ENCODE measurements at places on chromosomes 5 and 9.

- DNase-seq, result no peak
These were observed at the start of gene TMOD1 for GRCh38 chr9:97501177-97501971. TSS of gene TMOD1 (plus strand) at chr9:97501666. CDS start at chr9:97524189, 22,523 bp downstream.

GRCh38 chr9:97311798-97312500 is 4.5 kb downstream of the CCDC180 start:
- DNase-seq, result no peak

GRCh38 chr9:93089024-93089423 is 7.0 kb upstream of the CARD19 start:
- peak; percentile 33 for DNase-seq

- no peak for DNase-seq
These were observed 132.1 kb downstream of the COL23A1 start for GRCh38 chr5:178458140-178458539.

DNA sequence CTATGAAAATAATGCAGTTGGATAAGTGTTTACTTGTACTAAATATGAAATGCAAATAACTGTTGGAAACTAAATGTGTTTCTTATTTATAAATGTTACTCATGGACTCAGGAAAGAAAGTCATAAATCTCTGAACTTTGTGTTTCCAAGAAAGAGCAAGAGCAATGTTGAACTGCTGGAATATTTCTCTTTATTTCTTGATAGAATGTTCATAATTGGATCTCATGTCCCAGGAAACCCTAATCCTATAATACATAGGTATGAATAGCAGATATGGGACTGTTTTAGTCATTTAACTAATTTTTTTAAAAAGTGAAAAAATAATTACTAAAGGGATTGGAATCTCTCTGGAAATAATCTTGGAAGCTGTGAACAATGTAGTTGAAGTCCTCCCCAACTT is 245.0 kb upstream of the ACTBL2 start:
- no peak for DNase-seq

- no peak for DNase-seq
These were observed 48.8 kb downstream of the FAM81B start for GRCh38 chr5:95439801-95440493.

GRCh38 chr5:153598099-153598498 is 107.6 kb downstream of the GRIA1 start:
- no peak for DNase-seq

DNA sequence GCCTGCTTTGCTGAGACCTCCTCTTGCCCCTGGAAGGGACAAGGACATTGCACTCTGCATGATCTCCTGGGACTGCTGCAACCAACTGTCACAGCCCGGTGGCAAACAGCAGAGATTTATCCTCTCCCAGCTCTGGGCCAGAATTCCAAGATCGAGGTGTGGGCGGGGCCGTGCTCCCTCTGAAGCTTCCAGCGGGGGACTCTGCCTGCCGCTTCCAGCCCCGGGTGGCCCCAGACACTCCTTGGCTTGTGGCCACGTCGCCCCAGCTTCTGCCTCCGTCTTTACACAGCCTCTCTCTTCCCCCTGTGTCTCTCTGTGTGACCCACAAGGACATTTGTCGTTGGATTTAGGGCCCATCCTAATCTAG is 67.1 kb downstream of the COL5A1 start:
- DNase-seq, result no peak

DNA sequence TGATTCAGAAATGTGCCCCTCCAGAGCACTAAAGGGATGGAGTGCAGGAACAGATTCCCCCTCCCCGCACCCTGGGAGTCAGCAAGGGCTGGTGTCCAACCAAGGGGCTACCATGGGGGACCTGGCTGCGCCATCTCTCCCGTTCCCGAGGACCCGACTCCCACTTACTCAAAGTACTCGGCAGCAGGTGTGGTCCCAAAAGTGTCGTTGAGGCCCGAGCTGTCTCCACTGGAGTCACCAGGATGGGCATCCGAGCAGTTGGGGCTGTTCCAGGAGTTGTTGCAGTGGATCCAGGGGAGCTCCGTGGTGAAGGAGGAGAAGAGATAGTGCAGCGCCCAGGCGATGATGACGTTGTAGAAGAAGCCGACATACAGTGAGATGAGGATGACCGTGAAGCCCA is 12.9 kb downstream of the SLC6A3 start:
- DNase-seq, result peak; percentile 65

DNA sequence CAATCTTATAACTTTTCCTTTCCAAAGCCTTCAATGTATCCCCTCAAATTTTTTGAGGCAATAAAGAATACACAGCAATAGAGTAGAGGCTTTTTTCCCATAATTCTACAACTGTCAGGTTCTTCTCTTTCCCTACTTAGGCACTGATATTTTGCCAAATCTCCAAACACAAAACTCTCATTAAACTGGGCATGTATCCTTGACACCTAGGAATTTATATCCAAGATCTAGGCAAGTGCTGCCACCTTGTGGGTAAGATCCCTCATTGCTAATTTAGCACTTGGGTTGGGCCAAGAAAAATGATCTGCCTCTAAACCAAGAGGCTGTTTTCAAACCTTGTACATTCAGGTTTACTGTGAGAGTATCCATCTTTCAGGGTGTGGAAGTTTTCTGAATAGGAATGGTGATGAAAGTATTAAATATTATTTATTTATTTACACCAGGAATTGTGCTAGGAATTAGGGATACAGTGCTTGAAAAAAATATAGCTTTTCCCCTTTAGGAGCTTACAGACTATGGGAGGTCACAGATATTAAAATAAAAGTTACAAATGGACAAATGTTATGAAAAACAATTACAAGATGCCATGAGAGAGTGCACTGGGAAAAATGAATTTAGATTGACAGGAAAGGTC is 17.6 kb downstream of the TSTD2 start:
- DNase-seq, result no peak

GRCh38 chr5:57117596-57117995 is 56.3 kb upstream of the GPBP1 start:
- no peak for DNase-seq

DNA sequence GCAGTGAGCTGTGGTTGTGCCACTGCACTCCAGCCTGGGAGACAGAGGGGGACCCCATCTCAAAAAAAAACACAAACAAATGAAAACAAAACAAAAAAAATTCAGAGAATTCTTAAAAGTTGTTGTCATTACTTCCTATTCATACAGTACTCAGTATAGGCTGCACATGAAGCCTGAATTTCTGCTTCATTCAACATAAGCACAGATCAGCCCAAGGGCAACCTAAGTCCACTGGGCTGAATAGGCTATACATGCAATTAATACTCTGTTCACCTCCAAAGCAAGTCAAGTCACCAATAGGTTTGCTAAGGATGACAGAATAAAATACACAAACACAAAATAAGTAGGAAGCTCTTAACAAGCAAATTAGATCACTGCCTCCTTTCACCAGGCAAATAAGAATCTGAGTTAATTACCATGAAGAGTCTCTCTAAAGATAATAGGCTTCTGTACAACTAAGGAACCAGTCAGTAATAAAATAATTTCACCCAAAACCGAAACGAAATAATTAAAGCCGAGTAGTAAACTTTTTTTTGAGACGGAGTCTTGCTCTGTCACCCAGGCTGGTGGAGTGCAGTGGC is 18.7 kb downstream of the UBTD2 start:
- no peak for DNase-seq

DNA sequence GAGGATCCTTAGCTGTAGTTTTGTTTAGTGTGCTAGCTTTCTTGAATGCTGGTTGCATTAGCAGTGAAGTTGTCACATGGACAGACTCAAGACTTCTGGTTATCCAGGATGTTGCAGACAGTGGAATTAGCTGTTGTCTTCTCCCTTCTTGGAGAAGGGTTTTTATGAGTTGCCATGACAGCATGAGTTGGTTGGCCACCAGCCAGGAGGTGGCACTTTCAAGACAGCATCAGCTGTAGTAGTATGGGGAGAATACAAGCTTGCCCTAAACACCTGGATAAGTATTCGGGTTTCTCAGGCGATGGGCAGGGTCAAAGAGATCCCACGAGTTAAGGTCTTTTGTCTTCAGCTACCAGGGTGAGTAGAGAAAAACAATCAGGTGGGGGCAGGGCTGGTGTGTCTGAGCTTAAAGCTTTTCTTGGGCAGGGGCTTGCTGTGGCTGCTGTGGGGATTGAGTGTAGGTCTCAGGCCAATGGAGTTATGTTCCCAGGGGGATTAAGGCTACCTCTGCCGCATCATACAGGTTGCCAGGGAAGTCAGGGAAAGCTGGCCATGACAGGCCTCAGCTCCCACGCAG is 7.7 kb upstream of the C5orf47 start:
- no peak for DNase-seq

GRCh38 chr5:13249854-13250253 is 694.6 kb downstream of the DNAH5 start:
- no peak for DNase-seq

GRCh38 chr5:88881571-88881971 is 1.4 kb downstream of the MEF2C start:
- DNase-seq, result no peak

GRCh38 chr5:179869641-179870402 is 11.2 kb upstream of the MRNIP start:
- DNase-seq, result no peak

GRCh38 chr9:111037708-111038330 is 451 bp downstream of the LPAR1 start:
- no peak for DNase-seq

- no peak for DNase-seq
These were observed 89.2 kb upstream of the GRHPR start for GRCh38 chr9:37333288-37333687.

DNA sequence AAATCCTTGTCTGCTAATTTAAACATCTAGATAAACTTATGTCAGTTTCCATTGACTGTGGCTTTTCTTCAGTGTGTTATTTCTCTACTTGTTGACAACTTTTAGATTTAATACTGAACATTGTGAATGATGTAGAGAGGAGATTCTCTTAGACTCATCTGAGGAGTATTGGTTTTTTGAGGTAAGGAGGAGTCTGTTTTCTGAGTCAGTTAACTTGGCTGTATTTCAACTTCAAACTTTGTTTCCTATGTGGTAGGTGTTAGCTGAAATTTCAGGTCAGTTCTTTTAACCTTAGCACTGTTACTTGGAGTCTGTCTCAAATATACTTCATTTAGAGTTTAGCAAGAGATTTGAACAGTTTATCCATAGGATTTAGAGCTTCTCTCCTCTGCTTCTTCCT is 67.9 kb downstream of the XRCC4 start:
- DNase-seq, result no peak

DNA sequence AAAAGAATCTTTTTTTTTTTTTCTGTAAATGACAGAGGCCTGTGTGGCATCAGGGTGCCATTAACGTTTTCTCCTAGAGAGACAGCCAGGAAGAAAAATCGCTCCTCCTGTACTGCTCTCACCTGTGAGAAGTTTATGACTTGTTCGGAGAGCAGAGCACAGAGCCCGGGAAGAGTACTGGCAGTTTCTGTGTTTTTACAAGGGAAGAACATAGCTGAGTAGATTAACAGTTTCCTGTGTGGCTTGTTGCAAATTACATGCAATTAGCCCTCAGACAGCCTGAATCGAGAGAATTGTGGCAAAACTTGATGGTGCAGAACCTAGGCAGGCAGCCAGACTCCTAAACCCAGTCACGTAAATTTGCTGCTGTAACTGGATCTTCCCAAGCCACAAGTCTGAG is 32.1 kb downstream of the PRKACG start:
- DNase-seq, result no peak
